ENCODE measurements at places on chromosomes 3 and 15. TPM values are rescaled to one million over a fixed set of nuclear protein-coding genes. Genes with fewer than 3 reads are reported as not detected.

DNA sequence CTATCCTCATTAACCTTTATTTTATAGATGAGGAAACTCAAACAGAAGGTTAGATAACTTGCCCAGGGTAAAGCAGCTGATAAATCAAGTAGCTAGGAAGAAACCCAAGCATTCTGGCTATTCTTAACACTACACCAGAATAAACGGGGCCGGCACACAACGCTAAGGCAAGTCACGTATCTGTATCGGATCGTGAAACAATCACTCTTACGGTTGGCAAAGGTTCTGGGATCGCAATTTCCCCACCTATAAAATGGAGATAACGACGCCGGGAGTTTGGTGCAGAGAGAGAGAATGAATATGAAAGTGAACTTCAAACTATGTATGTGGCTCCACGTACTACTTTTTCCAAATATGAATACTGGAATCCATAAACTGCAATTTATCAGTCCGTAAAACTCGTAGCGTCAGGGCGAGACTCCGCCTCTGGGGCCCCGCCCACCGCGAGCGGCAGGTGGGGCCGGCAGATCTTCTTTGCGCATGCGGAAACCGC, 252 bp upstream of the ARMC8 start:
- H3K27me3 ChIP-seq = no peaks in the 10 kb centered on the region
- H3K4me3 ChIP-seq = peak overlapping the region; percentile 87
- no peak for DNase-seq
- peaks cover 3% of the 10 kb centered on the region for H3K36me3 ChIP-seq

- H3K36me3 ChIP-seq = no peaks in the 10 kb centered on the region
- H3K27me3 ChIP-seq = peaks cover 21% of the 10 kb centered on the region
- no peak overlapping the region for H3K27ac ChIP-seq
- no peak for DNase-seq
- H3K4me1 ChIP-seq = no peaks in the 10 kb centered on the region
These were observed 215.4 kb downstream of the UACA start for GRCh38 chr15:70547846-70548487.

- peaks cover 13% of the 10 kb centered on the region for H3K27me3 ChIP-seq
- no peak for DNase-seq
These were observed 25.3 kb downstream of the GALNT15 start for GRCh38 chr3:16199769-16200168.

GRCh38 chr15:31311735-31312619, 14.7 kb upstream of the KLF13 start:
- H3K27ac ChIP-seq = no peak overlapping the region
- H3K4me3 ChIP-seq = no peak overlapping the region
- H3K36me3 ChIP-seq = no peaks in the 10 kb centered on the region
- H3K27me3 ChIP-seq = peaks cover 36% of the 10 kb centered on the region
- no peak for DNase-seq

- DNase-seq = no peak
- no peak overlapping the region for H3K4me3 ChIP-seq
- H3K27me3 ChIP-seq = no peaks in the 10 kb centered on the region
- H3K36me3 ChIP-seq = no peaks in the 10 kb centered on the region
- no peak overlapping the region for H3K27ac ChIP-seq
- peaks cover 8% of the 10 kb centered on the region for H3K4me1 ChIP-seq
These were observed 25.7 kb upstream of the GALNT15 start for GRCh38 chr3:16148783-16149182.

- H3K36me3 ChIP-seq = peaks cover 13% of the 10 kb centered on the region
- H3K4me3 ChIP-seq = no peak overlapping the region
- no peak overlapping the region for H3K27ac ChIP-seq
- H3K27me3 ChIP-seq = no peaks in the 10 kb centered on the region
- H3K4me1 ChIP-seq = no peaks in the 10 kb centered on the region
These were observed 14.0 kb downstream of the CHCHD4 start for GRCh38 chr3:14110699-14111098.

Gene ATP10A
- not detected for polyA plus RNA-seq

- no peak for DNase-seq
- H3K36me3 ChIP-seq = no peaks in the 10 kb centered on the region
- no peak overlapping the region for H3K4me3 ChIP-seq
These were observed 31.4 kb downstream of the GPD1L start for GRCh38 chr3:32137870-32138269.

Gene ZNF80
- polyA plus RNA-seq = not detected

Gene BFSP2
- polyA plus RNA-seq = not detected

GRCh38 chr3:148332509-148332908, 365.2 kb upstream of the AGTR1 start:
- DNase-seq = no peak
- no peaks in the 10 kb centered on the region for H3K4me1 ChIP-seq
- H3K4me3 ChIP-seq = no peak overlapping the region
- no peaks in the 10 kb centered on the region for H3K36me3 ChIP-seq
- no peaks in the 10 kb centered on the region for H3K27me3 ChIP-seq
- H3K27ac ChIP-seq = no peak overlapping the region

Gene SLCO2A1
- 0.93 TPM for polyA plus RNA-seq

GRCh38 chr3:146969356-146969755, 364.2 kb upstream of the PLSCR5 start:
- no peak overlapping the region for H3K27ac ChIP-seq
- no peaks in the 10 kb centered on the region for H3K36me3 ChIP-seq
- no peaks in the 10 kb centered on the region for H3K4me1 ChIP-seq
- no peaks in the 10 kb centered on the region for H3K27me3 ChIP-seq
- no peak overlapping the region for H3K4me3 ChIP-seq

GRCh38 chr3:48247401-48247811, 6.5 kb downstream of the ZNF589 start:
- H3K4me1 ChIP-seq = peaks cover 23% of the 10 kb centered on the region
- peaks cover 15% of the 10 kb centered on the region for H3K36me3 ChIP-seq
- H3K27me3 ChIP-seq = no peaks in the 10 kb centered on the region
- no peak for DNase-seq

DNA sequence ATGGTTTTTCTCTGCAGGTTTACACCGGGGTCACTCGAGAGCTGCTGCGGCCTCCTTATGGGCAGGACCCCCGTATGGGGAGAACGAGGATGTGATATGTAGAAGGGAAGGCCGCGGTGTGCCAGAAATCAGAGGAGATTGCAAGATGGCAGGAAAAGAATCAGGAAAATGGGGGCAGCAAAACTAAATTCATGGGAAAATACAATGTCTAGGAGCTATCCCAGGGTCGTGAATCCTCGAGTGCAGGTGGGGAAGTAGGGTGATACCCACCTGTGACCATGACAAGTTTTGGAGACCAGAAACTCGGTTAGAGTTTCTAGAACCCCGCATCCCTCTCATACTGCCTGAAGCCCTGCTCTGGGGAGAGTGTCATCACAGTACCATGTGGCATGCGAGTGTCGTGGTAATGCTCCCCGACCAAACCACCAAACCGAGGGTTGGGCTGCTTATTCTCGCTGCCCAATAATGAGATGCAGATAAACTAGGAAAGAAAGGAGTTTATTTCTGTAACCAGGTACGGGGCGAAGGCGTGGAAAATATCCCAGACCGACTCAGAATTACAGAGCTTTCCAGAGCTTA, 781 bp downstream of the TRNT1 start:
- peaks cover 9% of the 10 kb centered on the region for H3K36me3 ChIP-seq
- H3K4me1 ChIP-seq = peaks cover 11% of the 10 kb centered on the region
- H3K4me3 ChIP-seq = peak overlapping the region; percentile 92
- DNase-seq = no peak
- H3K27ac ChIP-seq = peak overlapping the region; percentile 92
- no peaks in the 10 kb centered on the region for H3K27me3 ChIP-seq

Gene SLC9C1
- polyA plus RNA-seq = not detected

- peaks cover 3% of the 10 kb centered on the region for H3K27me3 ChIP-seq
- H3K4me1 ChIP-seq = no peaks in the 10 kb centered on the region
- no peak overlapping the region for H3K4me3 ChIP-seq
- no peak overlapping the region for H3K27ac ChIP-seq
- no peak for DNase-seq
- H3K36me3 ChIP-seq = no peaks in the 10 kb centered on the region
These were observed 60.2 kb downstream of the SCN5A start for GRCh38 chr3:38588995-38589937.

GRCh38 chr3:139534455-139534812, 5.1 kb downstream of the RBP1 start:
- no peak overlapping the region for H3K4me3 ChIP-seq
- peaks cover 35% of the 10 kb centered on the region for H3K4me1 ChIP-seq
- H3K27me3 ChIP-seq = no peaks in the 10 kb centered on the region

- no peak for DNase-seq
- H3K36me3 ChIP-seq = no peaks in the 10 kb centered on the region
- H3K27me3 ChIP-seq = peaks cover 3% of the 10 kb centered on the region
- H3K27ac ChIP-seq = no peak overlapping the region
- H3K4me1 ChIP-seq = no peaks in the 10 kb centered on the region
- no peak overlapping the region for H3K4me3 ChIP-seq
These were observed 360.9 kb upstream of the TRIM42 start for GRCh38 chr3:140316868-140317400.

DNA sequence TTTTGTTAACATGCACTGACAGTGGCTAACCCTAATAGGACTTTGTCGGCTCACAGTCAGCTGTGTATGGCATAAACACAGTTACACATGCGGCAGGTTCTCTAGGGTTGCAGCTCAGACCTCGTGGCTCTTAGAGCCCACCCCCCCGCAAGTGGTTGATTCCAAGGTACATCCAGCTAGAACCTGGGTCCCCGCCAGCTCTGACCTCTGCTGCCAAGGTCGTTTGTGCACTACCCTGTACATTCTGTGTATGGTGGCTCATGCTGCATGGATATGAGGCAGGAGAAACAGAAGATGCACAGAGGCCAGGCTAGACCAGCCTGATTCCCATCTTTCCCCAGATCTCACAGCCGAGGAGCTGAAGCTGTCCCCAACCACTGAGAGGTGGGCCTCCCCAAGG, 25.9 kb downstream of the PRR20G start:
- H3K4me1 ChIP-seq = no peaks in the 10 kb centered on the region
- H3K27me3 ChIP-seq = peaks cover 5% of the 10 kb centered on the region
- no peak for DNase-seq
- no peak overlapping the region for H3K4me3 ChIP-seq
- no peaks in the 10 kb centered on the region for H3K36me3 ChIP-seq

Gene EXD1
- 0.17 TPM for polyA plus RNA-seq

- DNase-seq = no peak
- peak overlapping the region; percentile 43 for H3K27ac ChIP-seq
- no peaks in the 10 kb centered on the region for H3K27me3 ChIP-seq
- peaks cover 18% of the 10 kb centered on the region for H3K4me1 ChIP-seq
- H3K36me3 ChIP-seq = peaks cover 5% of the 10 kb centered on the region
- H3K4me3 ChIP-seq = no peak overlapping the region
These were observed 11.1 kb downstream of the SIAH2 start for GRCh38 chr3:150751781-150752263.

Gene CCR1
- polyA plus RNA-seq = 0.03 TPM

DNA sequence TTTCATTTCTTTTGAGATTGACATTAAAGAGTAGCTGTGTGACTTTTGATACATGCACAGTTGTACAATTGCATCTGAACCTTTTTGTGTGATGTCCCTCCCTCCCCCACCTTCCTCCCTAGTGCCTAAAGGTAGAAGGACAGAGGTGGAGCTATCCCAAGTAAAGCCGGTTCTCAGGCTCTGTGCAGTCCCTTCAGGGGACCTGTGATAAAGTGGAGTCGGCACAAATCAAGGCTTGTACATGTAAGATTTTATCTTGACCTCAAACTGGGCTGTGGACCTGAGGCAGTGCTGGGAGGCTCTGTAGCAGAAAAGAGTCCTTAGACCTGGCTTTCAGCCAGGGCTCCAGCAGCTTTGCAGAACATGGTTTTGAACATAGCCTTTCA, 55.5 kb upstream of the CMTM7 start:
- peaks cover 3% of the 10 kb centered on the region for H3K27me3 ChIP-seq
- DNase-seq = no peak
- H3K36me3 ChIP-seq = no peaks in the 10 kb centered on the region

DNA sequence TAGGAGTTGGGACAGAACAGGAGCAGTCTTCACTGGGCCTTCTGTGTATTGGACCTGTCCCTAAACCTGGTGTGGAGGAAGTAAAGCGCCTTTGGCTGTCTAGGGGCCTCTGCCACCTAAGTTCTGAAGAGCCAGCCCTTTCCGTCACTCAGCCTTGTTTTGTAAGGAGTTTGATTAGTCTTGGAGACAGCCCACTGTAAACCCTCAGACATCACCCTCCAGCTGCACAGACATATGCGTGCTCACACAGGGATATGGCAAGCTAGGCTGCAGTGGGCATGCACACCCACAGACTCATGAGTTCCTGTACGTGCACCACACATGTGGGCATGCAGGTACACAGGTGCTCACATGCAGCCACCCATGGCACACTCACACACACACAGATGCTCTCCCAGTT, 5.2 kb downstream of the PRKCD start:
- no peak overlapping the region for H3K4me3 ChIP-seq
- no peaks in the 10 kb centered on the region for H3K36me3 ChIP-seq
- no peak for DNase-seq
- no peak overlapping the region for H3K27ac ChIP-seq

- peaks cover 32% of the 10 kb centered on the region for H3K4me1 ChIP-seq
- H3K27me3 ChIP-seq = no peaks in the 10 kb centered on the region
- DNase-seq = no peak
- no peaks in the 10 kb centered on the region for H3K36me3 ChIP-seq
These were observed 61.0 kb upstream of the PPARG start for GRCh38 chr3:12227833-12228232.

DNA sequence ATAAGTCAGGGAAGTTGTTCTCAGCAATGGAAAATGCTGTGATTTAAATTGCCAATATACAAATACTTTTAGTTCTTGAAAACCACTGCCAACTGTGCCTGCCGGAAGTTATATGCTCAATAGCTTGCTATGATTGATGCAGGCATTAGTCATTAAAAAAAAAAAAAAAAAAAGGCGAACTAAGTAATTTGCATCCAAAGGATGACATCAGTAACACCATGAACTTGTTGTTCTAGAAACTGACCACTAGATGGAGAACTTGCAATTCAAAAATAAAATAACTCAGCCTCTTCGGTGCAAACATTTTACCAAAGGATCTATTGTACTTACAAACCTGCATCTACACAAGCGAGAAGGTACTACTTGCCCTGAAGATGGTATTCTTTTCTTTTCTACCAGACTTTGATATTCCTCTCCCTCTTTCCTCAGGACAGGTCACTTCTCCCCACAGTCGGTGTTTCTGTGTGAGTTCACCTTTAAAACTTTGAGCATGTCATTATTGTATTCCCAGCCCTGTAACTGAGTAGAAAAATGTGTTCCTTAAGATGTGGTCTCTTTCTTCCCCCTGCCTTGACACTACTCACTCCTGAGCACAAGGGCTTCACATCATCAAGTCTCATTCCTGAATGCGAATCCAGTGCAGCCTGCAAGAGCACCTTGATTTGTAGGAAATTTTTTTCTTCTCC, 115.0 kb upstream of the VEPH1 start:
- no peak overlapping the region for H3K27ac ChIP-seq
- H3K36me3 ChIP-seq = no peaks in the 10 kb centered on the region
- H3K4me3 ChIP-seq = no peak overlapping the region

DNA sequence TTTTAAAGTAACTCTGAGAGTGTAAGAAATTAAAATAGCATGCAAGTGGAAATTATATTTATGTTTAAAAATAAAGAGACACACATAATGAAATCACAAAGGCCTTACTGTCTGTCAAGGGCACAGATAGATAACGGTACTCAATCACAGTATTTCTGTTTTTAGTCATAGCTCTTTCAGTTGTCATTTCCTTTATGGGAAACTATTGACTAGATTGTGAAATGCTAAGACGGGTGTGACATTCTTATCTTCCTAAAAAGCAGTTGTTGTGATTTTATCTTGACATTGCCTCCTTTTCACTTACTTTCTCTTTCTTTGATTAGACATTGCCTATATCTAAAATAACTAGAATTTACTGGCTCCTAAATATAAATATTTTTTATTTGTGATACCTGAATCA, 100.1 kb upstream of the PLSCR5 start:
- H3K27ac ChIP-seq = no peak overlapping the region
- H3K4me3 ChIP-seq = no peak overlapping the region
- H3K27me3 ChIP-seq = no peaks in the 10 kb centered on the region
- H3K36me3 ChIP-seq = no peaks in the 10 kb centered on the region
- no peaks in the 10 kb centered on the region for H3K4me1 ChIP-seq
- no peak for DNase-seq

Gene SLC12A1
- not detected for polyA plus RNA-seq
